ENCODE measurements at places on chromosomes 4 and X.
A peak's percentile ranks its signal among the peaks of the same experiment; 100 is the strongest.

DNA sequence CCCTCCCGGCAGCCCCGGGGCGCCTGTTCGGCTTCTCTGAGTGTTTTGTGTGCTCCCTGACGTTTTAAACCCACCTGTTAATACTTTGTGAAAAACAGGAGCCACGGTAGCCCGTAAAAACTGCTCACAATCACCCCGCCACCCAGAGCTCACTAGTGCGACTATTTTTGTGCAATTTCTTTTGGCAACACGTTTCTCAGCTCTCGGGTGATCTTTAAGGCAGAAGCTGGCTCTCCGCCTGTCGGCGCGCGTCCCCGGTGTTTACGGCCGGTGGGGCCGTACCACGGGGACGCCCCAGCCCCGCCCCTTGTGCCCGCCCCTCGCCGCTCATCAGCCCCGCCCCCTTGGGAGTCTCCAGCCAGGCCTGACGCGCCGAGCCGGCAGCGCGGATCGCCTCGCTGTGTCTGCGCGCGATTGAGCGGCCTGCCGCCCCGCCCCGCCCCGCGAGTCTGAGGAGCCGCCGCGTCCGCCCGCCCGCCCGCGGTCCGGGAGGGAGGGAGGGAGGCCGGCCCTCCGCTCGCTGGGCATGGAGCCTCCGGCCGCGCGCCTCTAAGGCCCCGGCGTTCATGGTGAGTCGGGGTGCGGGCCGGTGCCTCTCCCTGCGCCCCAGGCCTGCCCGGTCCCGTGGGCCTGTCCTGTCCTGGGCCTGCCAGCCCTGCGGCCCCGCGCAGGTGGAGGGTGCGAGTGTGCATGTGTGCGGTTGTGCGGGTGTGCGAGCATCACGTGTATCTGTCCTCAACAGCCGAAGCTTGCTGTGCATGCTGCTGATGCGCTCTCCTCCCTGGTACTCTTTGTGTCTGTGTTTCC is 56.2 kb upstream of the TADA2B start:
- DNase-seq = peak; percentile 95

- DNase-seq = no peak
Measured at GRCh38 chr4:66927937-66928336, 617.4 kb downstream of the CENPC start.

- no peak for DNase-seq
Measured at GRCh38 chrX:129188231-129188630, 335.1 kb downstream of the SMARCA1 start.

- no peak for DNase-seq
Measured at GRCh38 chr4:40530961-40531635, 98.6 kb downstream of the RBM47 start.

- no peak for DNase-seq
Measured at GRCh38 chr4:110348711-110349383, 127.1 kb upstream of the ENPEP start.

GRCh38 chrX:30181353-30181752 is 34.0 kb upstream of the MAGEB2 start:
- DNase-seq = no peak

DNA sequence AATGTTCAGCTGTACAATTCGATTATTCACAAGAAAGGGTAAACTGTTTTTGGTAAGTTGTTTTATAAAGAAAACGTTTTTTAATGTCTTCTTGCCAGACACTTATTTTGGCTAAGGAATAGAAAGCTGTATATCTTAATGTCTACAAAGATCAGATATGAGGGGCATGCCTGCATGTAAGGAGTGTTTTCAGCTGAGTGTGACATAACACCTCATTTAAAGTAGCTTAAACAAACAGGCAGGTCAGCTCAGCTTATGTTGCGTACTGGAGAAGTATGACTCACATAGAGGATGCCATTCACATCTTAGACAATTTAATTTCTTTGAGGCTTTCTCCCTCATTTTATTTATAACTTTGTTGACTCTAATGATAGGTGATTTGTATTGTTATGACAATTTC is 30.4 kb downstream of the LAMTOR3 start:
- no peak for DNase-seq

DNA sequence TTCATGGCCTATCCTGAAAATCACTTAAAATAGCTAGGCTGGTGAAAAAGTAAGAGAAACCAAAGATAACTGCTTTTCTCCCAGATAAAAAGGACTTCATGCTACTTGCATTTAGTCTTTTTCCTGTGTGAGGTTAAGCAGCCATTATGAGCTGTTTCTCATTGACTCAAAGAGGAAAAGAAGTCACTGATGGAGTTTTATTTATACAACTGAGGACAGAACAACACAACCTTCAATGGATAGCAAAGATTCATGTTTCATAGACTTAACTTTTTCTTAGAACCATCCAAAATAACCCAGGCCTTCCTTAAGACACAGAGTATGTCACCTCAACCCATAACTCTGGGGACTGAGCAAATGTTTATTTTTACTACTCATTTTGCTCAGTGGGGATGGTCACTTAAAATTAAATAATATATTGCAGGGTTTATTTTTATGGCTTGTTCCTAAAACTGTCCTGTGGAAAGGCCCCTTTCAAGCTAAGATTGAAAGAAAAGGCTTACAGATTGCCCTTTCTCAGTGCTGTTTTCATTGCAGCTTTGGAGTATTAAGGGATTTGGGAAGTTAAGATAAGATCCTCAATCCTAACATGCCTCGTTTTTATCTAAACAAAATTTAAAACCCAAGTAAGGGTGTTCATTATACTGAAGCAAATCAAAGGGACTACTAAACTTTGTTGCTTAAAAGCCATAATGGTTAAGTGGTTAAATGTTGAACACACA is 252.6 kb upstream of the MAD2L1 start:
- DNase-seq = no peak

- peak; percentile 88 for DNase-seq
Measured at GRCh38 chrX:39854772-39855747, 242.7 kb downstream of the BCOR start.

DNA sequence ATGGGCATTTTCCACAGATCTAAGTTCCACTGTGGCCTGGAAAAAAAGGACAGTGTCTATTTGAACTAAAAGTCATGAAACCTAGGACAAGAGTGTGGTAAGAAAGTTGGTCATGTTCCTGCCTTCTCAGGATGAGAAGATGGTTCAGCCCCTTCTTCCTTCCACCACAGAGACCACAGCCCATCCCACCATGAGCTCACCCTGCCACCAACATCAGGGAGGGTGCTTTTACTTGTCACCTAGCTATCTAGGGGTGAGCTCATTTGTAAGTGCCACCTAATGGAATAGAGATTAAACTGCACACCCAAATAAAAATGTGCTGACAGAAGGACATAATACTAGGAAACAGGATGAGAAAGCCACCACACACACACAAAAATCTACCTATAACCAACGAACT is 235.9 kb downstream of the SPIN4 start:
- DNase-seq = no peak

DNA sequence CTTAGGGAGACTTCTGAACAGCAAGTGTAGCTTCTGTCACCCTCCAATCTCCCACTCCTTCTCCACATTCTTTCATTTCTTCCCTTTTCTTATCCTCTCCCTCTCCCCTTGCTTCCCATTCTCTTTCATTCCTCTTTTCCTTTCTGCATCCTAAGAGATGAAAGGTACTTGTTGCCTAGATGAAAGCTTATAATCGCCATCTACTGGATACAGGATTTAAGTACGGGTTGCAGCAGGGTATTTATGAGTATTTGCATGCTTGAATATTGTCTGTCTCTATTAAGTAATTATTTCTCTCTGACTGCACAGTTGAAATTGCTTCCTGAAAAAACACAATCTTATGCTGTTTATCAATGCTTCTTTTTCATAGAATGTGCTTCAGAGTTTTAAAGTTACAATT is 174.0 kb upstream of the TENT5D start:
- DNase-seq = no peak

DNA sequence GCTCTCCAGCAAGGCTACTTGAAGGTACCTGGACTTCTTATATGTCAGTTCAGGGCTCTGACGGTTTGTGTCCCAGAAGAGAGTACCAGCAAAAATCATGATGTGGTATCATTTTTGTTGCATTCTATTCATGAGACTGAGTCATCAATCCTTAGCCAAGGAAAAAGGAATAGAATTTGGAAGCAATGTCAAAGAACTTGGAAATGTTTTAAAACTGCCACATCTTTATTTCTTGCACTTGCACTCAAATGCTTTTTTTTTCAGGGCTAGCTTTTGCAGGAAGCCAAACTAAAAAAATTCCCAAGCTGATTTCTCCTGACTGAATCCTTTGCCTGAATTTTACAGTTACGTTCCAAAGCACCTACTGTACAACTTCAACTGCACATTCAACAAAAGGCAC is 112.4 kb downstream of the NPFFR2 start:
- DNase-seq = no peak

DNA sequence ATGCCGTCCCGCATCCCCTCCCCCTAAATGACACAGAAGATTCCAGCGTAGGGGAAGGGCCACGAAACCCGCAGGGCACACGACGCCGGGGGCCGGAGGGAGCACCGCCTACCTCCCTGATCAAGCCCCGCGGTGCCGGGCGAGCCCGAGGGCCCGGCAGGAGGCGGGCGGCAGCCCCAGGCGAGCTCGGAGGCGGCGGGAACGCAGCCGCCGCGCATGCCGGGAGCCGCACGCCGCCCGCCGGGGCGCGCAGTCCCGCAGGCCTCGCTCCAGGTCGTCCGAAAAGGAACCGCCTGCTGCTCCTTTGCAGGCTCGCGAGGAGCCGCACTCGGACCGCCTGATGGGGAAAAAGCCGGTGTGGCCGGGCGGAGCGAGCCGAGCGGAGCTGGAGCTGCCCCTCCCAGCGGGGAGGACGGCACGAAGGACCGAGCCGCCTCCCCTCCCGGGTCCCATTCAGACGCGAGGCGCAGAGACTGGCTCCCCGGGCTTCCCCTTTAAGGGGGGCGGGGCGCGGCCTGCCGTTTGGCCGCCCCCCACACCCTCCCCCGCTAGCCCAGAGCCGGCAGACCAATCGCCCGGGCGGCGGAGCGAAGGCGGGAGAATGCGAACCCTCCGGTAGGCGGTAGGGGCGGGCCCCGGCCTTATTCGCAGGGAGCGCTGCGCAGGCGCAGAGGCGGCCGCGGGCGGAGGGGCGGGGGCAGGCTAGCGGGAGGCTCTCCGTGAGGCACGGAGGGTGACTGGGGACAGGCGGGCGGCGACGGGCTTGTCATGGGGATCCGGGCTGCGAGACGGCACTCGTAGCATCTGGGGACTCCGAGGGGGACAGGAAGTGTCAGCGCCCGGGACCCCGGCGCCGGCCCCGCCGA is 561 bp upstream of the ING2 start:
- DNase-seq = peak; percentile 99

DNA sequence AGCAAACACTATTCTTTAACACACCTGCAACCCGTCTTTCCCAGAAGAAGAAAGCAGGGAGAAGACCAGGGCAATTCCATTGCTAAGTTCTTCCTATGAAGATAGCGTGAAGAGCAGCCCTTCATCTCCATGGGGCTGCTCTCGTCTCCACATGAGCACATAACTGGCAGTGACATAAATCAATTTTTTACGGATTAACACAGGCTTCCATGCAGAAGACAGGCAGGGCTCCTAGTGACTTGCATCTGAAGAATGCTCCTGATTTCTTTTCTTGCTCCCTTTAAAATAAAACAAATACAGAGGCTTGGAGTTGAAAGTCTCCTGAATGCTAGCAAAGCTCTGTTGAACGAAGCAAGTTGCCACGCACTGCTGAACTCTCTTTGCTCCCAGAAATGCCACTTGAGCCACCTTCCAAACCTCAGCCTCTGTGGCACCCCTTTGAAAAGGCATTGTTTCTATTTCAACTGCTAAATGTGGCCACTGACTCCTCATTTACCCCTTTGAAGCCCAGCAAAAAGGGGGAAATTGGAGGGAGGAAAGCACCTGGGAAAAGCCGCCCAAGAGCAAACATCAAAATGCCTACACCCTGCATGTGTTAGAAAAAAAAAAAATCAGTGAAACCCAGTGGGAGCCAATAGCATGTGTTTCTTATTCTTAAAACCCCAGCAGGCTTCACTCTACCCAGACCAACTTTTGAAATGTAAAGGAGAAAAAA is 383.7 kb downstream of the IDS start:
- DNase-seq = no peak

DNA sequence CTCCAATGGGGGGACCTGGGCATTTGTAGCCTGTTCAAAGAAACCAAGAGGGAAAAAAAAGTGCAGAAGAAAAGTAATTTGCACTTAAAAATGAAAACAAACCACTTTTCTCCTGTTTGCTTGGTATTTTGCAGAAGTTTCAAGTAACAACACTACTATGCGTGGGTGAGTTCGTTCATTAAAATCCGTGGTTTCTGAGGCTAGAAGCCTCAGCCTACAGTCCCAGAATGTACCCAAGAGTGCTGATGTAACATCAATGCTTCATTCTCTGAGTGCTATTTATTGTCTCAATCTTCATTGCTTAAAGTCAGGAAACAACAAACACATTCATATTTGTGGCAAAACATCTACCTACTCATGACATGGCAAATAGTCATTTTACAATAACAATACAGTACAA is 29.2 kb downstream of the LGI2 start:
- DNase-seq = no peak

DNA sequence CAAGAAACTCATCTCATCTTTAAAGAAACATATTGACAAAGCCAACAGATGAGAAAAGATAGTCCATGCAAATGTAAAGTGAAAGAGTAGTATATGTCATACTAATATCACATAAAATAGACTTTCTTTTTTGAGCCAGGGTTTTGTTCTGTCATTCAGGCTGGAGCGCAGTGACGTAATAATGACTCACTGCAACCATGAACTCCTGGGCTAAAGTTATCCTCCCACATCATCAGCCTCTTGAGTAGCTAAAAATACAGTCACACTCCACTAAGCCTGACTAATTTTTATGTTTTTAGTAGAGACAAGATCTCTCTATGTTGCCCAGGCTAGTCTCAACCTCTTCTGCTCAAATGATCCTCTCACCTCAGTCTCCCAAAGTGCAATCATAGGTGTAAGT is 51.8 kb upstream of the TRAM1L1 start:
- no peak for DNase-seq

GRCh38 chrX:107936434-107936730 is 45.8 kb downstream of the TEX13B start:
- no peak for DNase-seq
